ENCODE measurements at places on chromosomes 1 and 21.

DNA sequence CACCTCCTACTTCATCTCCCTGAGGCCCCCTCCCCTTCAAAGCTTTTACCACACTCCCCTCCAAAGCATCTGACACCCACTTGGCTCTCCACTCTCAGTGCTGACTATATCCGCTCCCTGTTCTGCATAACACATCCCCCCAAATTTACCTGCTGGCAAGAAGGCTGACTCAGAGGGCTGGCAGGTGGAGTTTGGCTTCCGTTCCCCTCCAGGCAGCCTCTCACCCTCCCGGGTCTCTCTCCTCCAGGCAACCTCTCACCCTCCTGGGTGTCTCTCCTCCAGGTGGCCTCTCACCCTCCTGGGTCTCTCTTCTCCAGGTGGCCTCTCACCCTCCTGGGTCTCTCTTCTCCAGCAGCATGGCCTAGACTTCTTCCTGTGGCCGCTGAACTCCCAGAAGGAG is 562.1 kb downstream of the NPHP4 start:
- no peak for DNase-seq

DNA sequence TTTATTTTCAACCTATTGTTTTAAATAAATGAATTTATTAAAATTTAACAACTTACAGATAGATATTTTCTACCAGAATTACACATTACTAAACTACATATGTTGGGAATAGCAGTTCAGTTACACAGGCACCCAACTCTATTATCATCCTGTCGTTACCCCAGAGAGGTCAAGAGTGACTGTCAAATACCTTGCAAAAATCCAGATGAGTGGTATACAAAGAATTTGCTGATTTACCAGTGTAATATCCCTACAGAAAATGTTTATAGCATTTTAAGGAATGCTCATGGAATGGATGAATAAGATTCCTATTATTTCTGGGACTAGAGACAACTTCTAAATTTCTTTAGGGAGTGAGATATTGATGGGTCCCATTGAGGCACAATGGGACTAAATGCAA is 300.7 kb upstream of the RGS18 start:
- no peak for DNase-seq

GRCh38 chr1:121587777-121588176 is 403.0 kb downstream of the SRGAP2C start:
- no peak for DNase-seq

GRCh38 chr1:79524126-79524525 is 517.6 kb upstream of the ADGRL4 start:
- no peak for DNase-seq

GRCh38 chr1:60759291-60759690 is 323.1 kb upstream of the NFIA start:
- no peak for DNase-seq

GRCh38 chr1:176479971-176480370 is 17.0 kb downstream of the PAPPA2 start:
- no peak for DNase-seq

DNA sequence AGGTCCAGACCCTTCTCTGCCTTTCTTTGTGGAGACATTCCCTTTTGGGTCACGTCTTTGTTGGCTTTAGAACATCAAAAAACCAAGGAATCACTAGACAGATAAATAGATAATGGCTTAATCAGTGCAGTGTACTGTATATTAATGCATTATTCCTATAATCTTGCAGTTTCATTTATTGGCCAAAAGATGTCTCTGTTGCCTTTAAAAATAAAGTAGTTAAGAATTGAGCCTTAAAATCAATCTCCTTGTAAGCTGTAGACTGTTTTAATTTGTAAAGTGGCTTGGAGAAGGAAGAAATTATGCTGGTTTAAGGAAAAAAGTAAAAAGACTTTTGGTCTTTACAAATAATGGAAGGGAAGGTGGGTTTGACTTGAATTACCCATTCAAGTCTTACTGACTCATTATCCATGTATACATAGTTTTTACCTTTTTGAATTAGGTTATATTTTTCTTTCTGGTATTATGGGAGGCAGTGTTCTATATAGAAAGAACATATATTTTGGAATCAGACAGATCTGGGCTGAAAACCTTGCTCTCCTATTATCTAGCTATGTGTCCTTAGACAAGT is 84.6 kb downstream of the VPS13D start:
- DNase-seq: no peak

DNA sequence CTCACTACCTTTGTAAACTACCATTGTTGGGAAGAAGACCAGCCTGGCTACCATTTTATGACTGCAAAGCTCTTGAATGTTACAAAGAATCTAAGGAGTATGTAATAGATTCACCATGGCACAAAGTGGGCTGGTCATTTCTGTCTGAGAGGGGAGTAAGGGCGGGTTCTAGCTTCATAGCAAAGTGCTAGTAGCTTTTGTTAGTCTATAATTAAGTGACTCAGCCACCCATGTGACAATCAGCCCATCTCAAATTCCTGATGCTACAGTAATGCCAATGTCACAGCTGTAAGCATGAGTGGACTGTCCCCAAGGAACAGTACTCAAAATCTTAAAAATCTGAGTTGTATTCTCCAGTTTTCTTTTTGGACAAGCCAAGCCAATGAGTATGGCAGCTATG is 15.4 kb upstream of the OTUD3 start:
- DNase-seq: no peak

DNA sequence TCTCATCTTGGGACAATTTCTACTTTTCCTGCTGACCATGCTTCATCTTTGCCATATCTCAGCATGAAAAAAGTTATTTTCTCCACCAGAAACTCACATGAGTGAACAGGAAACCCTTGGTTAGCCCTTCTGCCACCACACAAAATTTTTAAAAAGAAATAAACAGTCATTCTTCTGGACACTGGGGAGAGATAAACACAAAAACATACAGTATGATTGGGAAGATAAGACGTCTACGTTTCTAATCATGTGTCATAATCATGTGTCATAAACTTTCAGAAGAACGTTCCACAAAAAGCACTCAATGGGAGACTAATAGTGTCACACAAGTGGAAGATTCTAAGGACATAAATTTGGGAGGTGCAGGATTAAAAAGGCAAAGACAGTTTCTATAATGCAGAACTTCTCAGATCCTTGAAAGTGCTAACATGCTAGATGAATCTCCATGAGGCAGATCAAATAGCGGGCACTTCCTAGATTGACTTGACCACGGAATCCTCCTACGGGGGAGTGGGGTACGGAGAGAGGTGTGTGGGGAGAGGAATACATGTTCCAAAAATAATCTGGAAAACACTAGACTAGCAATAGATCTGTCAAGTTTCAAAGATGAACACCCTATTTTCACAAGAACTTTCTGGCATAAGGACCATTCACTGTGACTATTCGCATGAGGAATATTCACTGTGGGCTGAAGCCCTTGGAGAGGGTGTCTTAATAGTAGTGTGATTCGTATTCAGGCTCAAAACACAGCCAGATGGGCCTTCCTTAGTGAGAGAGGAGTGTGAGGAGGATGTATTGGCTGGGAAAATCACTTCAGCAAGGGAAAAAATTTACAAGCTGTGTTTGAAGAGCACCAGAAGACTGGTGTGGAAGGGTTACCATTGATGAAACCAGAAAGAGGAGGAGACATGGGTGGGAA is 206.7 kb downstream of the SETD4 start:
- DNase-seq: no peak

GRCh38 chr1:156854634-156855033 is 4.3 kb downstream of the INSRR start:
- no peak for DNase-seq

- DNase-seq: no peak
Observed at GRCh38 chr1:54764922-54765561, 719 bp upstream of the PARS2 start.

DNA sequence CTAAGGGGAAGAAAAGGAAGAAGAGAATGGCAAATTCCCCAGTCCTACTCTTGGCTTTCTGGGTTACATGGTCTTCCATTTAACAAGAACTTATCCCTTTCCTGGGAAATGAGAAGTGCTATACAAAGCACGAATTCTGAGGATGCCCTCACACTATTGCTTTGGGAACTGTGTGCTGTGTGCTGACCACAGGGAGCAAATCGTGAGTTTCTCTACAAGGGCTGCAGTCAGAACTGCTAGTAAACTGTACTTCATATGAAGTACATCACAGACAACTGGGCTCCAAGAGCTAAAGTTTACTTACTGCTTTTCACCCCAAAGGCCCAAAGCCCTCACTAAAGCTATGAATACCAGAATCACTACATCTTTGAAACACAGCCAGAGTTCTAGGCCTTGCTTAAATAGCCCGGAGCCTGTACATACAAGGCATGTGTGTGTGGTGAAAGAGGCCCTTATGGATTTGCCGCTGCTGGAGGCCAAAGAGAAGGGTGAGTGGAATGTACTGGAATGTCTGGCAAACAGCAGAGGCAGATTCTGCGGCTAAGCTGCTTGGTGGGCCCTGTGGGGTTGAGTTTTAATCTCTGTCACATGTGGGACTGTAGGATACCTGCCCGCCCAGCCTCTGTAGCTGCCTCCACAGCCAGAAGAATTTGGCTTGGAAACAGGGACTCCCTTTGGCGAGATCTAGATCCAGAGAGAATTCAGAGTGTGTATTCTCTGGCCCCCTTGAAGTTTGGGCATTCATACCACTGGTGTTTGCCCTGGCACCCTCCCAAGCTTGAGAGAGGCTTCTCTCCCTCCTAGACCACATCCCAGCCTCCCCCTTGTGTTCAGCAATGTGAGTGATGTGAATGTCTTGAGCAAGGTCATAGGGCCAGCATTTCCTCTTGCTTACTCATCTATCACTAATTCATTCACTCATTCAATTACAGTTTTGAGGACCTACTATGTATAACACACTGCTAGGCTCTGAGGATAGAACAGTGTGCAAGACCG is 21.9 kb upstream of the TRIM67 start:
- peak; percentile 43 for DNase-seq

GRCh38 chr21:42404539-42404938 is 837 bp downstream of the UBASH3A start:
- no peak for DNase-seq

- DNase-seq: no peak
Observed at GRCh38 chr1:9604836-9605235, 16.1 kb downstream of the TMEM201 start.

GRCh38 chr1:201561601-201562000 is 22.7 kb downstream of the NAV1 start:
- no peak for DNase-seq

DNA sequence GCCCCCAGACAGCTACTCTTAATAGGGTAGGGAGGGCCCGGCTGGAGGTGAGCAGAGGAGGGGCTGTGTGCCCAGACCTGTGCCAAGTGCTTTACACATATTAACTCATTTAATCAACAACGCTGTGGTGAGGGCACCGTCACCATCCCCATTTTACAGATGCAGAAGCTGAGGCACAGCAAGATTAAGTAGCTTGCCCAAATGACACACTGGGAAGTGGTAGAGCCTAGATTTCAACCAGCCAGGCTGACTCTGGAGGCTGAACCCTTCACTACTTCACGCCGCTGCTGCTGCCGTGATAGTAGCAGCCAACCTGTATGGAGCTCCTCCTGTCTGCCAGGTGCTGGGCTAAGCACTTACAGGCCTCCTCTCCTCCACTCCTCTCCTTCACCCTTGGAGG is 127.2 kb downstream of the PTPRU start:
- no peak for DNase-seq

DNA sequence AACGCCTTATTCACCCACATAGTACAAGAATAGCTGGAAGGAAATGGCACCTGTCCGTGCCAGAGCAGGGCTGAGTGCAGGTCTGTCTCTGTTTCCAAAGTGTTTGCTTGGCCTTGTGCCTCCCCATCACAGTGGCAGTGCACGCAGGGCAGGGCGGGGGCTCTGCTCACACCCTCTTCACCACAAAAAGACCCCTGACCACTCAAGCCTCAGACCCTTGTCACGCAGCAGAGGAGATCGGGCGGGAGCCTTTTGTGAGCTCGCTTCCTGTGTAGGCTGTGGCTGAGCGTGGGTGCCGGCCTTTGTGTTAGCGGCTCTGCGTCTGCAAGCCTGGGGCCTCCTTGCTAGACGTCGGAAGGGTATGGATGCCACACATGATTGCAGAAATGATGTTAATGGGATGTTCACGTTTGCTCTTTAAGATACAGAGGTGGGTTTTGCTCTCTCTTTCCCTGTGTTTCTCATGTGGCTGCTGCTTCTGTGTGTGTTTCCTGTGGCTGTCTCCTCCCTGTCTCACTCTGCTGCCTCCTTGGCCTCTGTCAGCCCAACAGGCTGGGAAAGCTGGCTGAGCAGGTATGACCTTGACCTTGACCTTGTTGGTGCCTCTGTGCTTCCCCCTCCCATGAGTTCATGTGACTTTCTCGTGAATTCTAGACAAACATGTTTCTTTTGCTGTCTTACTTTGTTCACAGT is 45.4 kb downstream of the S100B start:
- no peak for DNase-seq

DNA sequence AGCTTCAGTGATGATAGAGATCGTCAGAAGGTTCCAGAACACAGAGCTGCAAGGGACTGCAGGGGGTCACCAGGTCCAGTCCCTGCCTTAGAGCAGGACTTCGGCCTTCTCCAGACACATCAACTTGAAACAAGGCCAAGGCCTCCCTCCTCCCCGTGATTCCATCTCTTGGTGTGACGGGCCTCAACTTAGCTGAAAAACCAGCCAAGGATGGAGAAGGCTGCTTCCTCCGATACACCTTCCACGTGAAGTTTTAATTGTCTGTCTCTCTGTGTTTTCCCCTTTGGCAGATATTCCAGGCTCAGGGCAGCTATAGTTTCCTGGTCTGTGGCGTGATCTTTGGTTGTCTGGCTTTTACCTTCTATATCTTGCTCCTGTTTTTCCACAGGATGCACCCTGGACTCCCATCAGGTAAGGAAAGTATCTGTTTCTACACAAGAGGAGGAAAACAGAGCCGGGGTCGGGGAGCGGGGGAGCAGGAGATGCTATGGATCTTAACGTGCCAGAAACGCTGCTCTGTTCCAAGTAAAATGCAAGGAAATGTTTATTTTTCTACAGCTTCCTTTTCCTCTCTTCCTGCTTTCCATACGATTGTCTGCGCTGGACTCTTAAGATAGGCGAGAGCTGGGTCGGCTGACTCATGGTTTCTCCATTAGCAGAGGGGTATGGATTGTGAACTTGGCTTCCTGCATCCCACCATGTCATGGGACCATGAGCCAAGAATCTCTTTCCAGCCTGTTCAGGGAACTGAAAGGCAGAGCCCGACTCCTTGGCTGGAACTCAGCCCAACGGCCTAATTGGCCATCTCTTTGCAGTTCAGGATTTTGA is 32.8 kb downstream of the ELK4 start:
- DNase-seq: no peak

Measured in breast epithelium (tissue), 4 donors.